H7 (cell line): ENCODE measurements at places on chromosomes 5 and 9. TPM values are rescaled to one million over a fixed set of nuclear protein-coding genes. Genes with fewer than 3 reads are reported as not detected.

The PCDHB2 gene
- 0.69 and 1.9 TPM in 2 replicates for total RNA-seq

The PTBP3 gene
- total RNA-seq = 57.5 and 109 TPM in 2 replicates

The MARVELD2 gene
- 15.6 and 19.9 TPM in 2 replicates for total RNA-seq

GRCh38 chr5:37121027-37121426, 128.1 kb downstream of the CPLANE1 start:
- no peak for DNase-seq

GRCh38 chr9:137760426-137760825, 117.2 kb upstream of the CACNA1B start:
- no peak for DNase-seq

- DNase-seq = no peak
These were observed 25.2 kb downstream of the LNPEP start for GRCh38 chr5:96961053-96961452.

GRCh38 chr9:137435980-137436760, 5.0 kb downstream of the ENTPD8 start:
- peak; percentile 67 for DNase-seq

DNA sequence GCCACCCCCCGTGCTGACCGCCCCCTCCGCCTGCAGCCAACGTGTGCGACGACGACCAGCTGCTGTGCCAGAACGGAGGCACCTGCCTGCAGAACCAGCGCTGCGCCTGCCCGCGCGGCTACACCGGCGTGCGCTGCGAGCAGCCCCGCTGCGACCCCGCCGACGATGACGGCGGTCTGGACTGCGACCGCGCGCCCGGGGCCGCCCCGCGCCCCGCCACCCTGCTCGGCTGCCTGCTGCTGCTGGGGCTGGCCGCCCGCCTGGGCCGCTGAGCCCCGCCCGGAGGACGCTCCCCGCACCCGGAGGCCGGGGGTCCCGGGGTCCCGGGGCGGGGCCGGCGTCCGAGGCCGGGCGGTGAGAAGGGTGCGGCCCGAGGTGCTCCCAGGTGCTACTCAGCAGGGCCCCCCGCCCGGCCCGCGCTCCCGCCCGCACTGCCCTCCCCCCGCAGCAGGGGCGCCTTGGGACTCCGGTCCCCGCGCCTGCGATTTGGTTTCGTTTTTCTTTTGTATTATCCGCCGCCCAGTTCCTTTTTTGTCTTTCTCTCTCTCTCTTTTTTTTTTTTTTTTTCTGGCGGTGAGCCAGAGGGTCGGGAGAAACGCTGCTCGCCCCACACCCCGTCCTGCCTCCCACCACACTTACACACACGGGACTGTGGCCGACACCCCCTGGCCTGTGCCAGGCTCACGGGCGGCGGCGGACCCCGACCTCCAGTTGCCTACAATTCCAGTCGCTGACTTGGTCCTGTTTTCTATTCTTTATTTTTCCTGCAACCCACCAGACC, 80.2 kb downstream of the NTNG2 start:
- peak; percentile 83 for DNase-seq

DNA sequence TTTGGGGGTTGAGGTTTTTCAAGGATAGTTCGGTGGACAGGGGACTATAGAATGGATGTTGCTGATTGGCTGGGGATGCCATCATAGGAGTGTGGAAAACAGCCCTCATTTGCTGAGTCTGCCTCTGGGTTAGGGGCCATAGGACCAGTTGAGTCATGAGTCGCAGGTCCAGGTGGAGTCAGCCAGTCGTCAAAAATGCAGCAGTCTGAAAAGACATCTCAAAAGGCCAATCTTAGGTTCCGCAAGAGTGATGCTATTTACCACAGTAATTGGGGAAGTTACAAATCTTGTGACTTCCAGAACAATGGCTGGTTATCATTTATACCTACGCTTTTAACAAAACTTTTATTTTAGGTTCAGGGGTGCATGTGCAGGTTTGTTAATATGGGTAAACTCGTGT, 276.0 kb upstream of the DMRT1 start:
- DNase-seq = no peak

DNA sequence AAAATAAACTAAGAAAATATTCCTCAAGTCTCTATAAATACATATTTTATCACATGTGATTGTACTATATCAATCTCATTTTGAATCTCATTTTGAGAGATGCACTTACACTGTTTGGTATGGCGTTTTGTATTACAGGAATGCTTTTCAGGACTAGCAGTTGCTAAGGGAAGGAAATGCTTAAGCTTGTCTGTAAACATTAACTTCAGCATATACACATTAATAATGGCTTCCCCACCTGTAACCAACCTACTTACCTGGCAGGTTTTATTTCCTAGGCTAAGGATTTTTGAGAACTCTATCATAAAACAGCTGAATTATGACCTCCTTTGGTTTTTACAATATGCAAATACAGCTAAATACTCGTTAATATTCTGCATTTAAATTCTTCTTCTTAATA, 141.0 kb upstream of the GRHPR start:
- DNase-seq = no peak

DNA sequence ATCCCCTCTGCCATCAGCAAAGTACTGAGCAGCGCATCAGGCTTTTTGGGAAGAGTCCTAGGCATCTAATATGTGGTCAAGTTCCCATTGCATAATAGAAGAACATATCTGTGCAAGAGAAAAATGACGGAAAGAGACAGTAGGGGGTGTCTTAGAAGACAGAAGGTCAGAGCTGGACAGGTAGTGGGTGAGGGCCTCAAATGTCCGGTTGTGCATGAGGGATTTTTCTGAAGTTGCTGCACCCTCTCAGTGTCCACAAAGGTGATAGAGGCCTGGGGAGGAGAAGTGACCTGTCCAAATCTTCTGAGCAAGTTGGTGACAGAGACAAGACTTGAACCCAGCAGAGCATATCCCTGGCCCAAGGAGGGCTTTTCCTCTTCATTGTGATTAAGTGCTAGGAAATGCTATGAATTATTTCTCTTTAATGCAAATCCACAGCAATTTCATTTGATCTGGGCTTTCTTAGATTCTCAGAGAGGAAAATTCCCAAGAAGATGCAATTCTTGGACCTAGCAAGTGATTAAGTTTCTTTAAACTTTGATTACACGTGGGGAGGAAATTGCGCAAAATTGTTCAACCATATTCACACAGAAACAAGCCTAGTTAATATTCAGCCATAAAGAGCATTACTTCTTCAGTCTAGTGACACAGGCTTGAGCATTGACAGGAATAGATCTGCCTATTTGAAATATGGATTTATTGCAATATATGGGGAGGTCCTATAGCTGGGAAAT, at the start of gene OR2S2:
TSS of gene OR2S2 (minus strand) at position 51 of the 734 bp plus-strand sequence. CDS start 56 bp downstream, outside the sequence.
- no peak for DNase-seq

DNA sequence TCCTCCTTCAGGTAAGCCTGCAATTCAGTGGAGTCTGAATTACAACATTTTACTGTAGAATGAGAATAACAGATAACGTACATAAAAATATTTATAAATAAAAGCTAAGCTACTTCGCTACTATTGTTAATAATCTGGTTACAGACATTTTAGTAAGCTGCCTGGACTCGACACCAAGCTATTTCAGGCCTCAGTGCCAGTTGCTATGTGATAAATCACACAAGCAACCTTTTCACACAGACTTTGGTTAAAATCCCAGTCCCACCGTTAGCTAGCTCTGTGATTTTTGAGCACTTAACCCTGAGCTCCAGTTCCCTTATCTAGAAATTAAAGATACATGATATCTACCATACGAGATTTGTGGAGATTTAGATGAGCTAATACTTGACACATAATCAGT, 99.9 kb downstream of the RFK start:
- no peak for DNase-seq

- DNase-seq = no peak
These were observed 480.9 kb upstream of the CD180 start for GRCh38 chr5:67677422-67677970.
